ENCODE measurements at places on chromosomes 1 and 21.
A peak's percentile ranks its signal among the peaks of the same experiment; 100 is the strongest.

DNA sequence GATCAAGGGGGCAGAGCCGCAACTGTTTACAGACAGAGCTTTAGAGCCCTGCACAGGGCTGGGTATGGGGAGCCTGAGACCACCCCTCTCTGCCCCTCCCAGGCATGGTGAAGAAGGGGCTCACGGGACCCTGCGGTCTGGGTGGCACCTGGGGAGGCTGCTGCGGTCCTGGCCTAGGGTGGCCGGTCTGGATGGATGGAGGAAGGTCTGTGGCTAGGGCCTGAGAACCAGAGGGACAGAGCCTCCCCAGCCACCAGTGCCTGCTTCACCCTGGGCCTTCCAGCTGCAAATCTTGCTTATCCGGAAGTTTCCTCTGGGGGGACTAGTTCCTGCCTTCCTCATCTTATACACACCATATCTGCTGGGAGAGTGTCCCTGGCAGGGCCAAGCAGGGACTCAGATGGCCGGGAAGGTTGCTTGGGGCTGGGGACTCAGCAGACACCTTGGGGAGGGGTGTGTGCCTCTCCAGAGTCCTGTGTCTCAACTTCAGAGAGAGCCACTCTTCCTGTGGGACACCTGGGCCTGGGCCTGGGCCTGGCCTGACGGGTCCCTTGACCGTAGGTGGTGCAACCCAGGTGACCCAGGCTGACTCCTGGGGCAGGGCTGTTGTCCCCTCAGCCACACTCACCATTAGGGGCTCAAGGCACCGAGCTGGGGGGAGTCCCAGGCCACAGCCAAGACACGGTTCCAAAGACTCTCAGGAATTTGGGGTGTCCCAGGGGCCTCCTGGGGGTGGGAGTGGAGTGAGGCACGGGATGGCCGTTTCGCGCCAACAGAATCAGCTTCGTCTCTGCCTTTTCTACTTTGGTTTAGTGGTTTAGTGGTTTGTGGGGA is 52.0 kb upstream of the ACTRT2 start:
- no peak for DNase-seq

DNA sequence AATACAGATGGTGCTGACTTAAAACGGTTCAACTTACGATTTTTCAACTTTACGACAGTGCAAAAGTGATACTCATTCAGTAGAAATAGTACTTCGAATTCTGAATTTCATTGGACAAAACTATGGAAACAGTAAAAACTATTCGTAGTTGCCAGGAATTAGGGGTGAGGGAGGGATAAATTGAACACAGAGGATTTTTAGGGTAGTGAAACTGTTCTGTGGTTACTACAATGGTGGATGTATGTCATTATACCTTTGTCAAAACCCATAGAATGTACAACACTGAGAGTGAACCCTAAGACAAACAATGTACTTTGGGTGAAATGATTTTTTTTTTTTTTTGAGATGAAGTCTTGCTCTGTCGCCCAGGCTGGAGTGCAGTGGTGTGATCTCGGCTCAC is 7.5 kb downstream of the DDR2 start:
- DNase-seq = no peak

GRCh38 chr1:20633190-20634064 is at the start of gene PINK1:
TSS of gene PINK1 (plus strand) at chr1:20633458. CDS start at chr1:20633549, 91 bp downstream.
- DNase-seq = no peak

DNA sequence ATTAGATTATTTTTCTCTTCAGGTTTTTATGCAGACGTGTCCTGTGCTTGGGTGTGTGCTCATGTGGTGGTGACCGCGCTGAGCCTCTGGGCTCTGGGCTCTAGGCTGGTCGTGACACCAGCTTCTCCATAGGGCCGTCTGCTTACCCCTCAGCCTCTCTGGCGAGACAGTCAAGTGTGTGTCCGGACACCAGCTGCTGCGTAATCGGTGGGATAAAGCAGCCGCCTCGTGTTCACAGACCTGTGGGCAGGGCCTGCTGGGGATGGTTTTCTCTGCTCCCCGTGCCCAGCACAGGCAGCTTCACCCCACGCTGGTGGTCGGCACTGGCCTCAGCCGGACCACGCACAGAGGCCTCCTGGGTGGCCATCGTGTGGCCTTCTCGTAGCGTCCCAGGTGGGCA is 33.6 kb upstream of the DIP2A start:
- no peak for DNase-seq

DNA sequence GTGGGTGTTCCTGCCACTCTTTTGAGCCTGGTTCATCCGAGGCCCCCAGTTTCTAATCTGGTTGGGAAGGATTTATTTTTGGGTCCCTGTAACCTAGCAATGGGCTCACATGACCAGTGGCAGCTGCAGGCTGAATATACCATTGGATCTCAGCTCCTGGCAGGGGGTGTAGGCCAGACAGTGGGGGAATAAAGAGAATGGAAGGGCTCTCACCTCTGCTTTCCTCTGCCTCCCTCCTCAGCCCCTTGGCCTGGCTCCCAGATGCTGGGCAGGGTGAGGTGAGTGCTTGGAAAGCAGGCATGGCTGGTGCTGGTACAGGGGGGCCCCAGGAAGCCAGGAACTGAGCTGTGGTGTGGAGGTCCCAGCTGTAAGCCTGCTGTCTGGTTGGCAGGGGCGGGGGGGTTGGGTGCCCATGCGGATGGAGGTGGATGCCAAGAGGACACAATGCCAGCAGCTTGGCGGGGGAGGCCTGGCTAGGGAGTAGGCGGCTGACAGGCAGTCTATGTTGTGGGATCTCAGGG is 3.6 kb upstream of the GPR61 start:
- DNase-seq = no peak

- no peak for DNase-seq
These were observed 23.3 kb upstream of the CD55 start for GRCh38 chr1:207298186-207298585.

DNA sequence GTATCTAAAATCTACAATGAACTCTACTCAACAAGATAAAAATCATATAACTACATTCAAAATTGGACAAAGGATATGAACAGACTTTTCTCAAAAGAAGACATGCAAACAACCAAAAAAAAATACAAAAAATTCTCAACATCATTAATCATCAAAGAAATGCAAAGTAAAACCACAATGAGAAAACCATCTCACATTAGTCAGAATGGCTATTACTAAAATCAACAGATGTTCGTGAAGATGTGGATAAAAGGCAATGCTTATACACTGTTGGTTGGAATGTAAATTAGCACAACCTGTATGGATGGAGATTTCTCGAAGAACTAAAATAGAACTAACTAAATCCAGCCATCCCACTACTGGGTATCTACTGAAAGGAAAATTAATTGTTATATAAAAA is 1080.8 kb downstream of the AMY1C start:
- DNase-seq = no peak

DNA sequence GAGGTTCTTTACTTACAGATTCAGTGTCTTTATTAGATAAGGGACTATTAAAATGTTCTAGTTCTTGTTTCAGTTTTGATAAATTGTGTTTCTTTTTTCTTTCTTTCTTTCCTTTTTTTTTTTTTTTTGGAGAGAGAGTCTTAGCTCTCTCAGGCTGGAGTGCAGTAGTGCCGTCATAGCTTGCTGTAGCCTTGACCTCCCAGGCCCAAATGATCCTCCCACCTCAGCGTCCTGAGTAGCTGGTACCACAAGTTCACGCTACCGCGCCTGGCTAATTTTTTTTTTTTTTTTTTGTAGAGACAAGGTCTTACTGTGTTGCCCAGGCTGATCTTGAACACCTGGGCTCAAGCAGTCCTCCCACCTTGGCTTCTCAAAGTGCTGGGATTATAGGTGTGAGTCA is 76.6 kb downstream of the TMEM200B start:
- DNase-seq = no peak

- DNase-seq = no peak
These were observed 15.3 kb downstream of the SEMA6C start for GRCh38 chr1:151130987-151131586.

GRCh38 chr1:31155216-31155806 is 84.4 kb downstream of the NKAIN1 start:
- no peak for DNase-seq

- no peak for DNase-seq
These were observed 808 bp downstream of the C1orf116 start for GRCh38 chr1:207031632-207032264.

DNA sequence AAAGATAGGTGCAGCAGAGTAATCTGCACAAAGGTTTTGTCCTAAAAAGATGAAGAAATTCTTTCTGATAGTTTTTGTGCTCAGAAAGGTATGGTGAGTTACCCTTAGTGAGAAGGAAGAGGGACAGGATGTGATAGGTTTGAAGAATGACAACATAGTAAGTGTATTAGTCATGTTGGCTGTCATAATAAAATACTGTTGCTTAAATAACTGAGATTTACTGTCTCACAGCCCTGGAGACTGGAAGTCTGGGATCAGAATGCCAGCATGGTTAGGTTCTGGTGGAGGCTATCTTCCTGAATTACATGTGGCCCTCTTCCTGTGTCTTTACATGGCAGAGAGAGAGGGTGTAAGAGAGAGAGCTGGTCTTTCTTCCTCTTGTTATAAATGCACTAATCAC is 965.2 kb downstream of the TTLL7 start:
- no peak for DNase-seq

- no peak for DNase-seq
These were observed 25.6 kb upstream of the PSMB2 start for GRCh38 chr1:35666916-35667315.

GRCh38 chr1:119550381-119550780 is 43.4 kb downstream of the HSD3B1 start:
- DNase-seq = no peak

DNA sequence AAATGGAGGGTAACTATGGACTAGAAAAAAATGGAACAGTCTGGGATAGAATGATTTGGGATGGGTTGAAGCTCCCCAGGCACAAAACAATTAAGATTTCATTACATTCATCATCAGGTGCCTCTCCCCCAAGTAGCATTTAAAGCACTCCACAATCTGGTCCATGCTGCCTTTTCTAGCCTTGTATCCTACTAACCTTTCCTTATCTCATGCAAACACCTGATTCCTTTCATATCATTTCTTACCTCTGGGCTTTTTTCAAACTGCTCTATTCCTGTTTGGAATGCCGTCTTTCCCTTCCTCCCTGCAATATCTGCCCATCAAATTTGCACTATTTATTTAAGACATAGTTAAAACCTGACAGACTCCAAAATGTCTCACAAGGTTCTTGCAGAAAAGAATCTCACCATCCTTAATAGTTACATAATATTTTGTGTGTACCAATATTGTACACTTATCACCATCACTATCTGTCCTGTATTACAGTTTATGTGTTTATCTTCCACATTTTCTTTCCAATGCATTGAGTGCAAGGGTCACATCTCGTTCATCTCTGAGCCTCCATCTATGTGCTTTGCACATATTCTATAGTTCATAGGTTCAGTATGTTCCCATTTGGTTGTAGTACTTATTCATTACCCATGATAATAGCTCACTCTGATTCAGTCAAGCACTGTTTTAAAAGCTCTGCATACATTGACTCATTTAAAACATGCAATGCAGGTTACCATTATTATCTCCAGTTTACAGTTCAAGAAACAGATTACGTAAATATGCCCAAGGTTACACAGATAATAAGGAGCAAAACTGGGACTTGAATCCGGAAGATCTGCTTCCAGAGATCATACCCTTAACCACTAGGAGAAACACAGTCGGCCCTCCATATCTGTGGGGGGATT is 16.1 kb upstream of the SHCBP1L start:
- DNase-seq = no peak

GRCh38 chr1:10703702-10704101 is 92.7 kb downstream of the CASZ1 start:
- no peak for DNase-seq

DNA sequence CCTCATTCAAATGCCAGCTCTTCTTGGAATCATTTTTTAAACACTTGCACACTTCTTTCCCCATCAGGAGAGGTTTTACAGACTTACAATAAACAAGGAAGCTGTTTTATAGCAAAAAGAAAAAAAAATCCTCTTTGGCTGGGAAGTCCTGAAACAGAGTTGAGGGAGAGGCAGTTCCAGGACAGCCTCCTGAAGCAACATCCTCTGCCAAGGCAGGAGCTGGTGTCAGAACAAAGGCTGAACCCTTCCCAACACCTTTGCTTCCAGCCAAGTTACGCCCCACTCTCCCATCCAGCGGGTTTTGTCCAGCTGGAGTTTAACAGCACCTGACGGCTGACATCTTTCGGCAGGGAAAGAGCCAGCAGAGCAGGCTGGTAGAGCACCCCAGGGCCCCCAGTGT is 287.8 kb downstream of the RRAGC start:
- DNase-seq = no peak

- DNase-seq = no peak
These were observed 4.2 kb upstream of the ADORA3 start for GRCh38 chr1:111507411-111508201.

- DNase-seq = no peak
These were observed 27.0 kb upstream of the SARS1 start for GRCh38 chr1:109186733-109187086.

GRCh38 chr1:235409042-235409820 is 42.0 kb downstream of the TBCE start:
- no peak for DNase-seq

- peak; percentile 86 for DNase-seq
These were observed 254.0 kb upstream of the RUNX1 start for GRCh38 chr21:35303085-35303484.

DNA sequence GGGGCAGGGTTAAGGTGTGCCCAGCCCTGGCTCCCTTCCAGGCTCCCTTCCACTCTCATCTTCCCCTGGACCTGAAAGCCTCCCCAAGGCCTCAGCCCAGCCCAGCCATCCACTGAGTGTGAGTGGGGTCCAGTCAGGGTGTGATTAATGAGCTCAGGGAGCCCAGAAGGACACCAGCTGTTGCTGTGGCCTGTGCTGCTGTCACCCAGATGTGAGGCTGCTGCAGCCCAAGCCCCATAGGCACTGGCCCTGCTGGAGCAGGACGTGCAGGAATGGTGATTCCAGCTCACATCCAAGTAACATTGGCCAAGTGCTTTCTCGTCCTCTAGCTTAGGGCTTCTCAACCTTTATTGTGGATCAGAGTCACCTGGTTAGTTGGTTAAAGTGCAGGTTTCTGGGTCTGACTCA is 77.6 kb downstream of the EPHB2 start:
- DNase-seq = no peak

DNA sequence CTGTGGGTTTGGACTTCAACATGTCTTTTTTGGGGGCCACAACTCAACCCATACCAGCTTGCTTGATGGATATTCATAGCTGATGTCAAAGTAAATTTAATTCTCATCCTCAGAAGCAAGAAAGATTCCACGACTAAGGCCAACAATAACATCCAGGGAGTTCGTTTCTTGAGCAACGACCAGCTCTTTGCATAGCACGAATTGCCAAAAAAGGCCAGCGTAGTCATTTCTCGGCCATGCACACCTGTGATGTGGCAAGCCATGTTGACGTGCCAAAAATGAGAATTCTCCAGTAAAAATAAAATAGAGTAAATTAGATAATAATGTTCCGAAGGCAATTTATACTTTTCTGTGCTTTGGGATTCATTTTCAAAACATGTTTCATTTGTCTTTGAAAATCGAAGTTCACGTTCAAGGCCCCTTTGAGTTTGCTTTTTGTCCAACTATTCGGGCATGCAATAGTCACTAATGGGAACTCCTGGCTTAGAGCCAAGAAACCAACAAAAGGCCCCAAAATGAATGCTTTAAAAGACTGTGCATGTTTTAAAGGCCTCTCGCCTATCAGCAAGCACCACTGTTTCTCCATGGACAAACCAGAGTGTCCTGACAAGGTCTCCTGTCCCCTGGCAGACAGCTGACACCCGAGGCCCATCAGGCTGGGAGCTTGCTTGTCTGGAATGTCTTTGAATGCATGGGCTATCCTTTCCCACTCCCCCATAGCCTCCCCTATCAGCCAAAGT is 14.4 kb upstream of the IGSF5 start:
- no peak for DNase-seq
